Left colon (tissue), 2 donors: ENCODE measurements at places on chromosomes 13 and 19.

GRCh38 chr13:72820156-72820897 is 38.4 kb downstream of the PIBF1 start:
- no peak for DNase-seq

GRCh38 chr13:93262729-93263345 is 36.2 kb downstream of the GPC6 start:
- DNase-seq, result no peak

GRCh38 chr19:12956446-12957388 is at the start of gene GADD45GIP1:
GADD45GIP1 (minus strand) TSS chr19:12957223; CDS start chr19:12957212, 11 bp downstream.
- peak; percentile 84 for DNase-seq

- DNase-seq, result no peak
Measured at GRCh38 chr19:40521276-40521675, 54.5 kb downstream of the SPTBN4 start.

GRCh38 chr19:13215572-13216380 is 65.6 kb downstream of the IER2 start:
- DNase-seq, result no peak

- DNase-seq, result no peak
Measured at GRCh38 chr13:21040120-21040826, 21.1 kb downstream of the LATS2 start.
